Stimulated activated CD4-positive, alpha-beta T cell treated with anti-CD3 and anti-CD28 coated beads, Interleukin-12 subunit alpha, Interleukin-12 subunit beta, amount 100 ng/mL, for 48 hours (primary cell): ENCODE measurements at places on chromosomes 5 and 9.

DNA sequence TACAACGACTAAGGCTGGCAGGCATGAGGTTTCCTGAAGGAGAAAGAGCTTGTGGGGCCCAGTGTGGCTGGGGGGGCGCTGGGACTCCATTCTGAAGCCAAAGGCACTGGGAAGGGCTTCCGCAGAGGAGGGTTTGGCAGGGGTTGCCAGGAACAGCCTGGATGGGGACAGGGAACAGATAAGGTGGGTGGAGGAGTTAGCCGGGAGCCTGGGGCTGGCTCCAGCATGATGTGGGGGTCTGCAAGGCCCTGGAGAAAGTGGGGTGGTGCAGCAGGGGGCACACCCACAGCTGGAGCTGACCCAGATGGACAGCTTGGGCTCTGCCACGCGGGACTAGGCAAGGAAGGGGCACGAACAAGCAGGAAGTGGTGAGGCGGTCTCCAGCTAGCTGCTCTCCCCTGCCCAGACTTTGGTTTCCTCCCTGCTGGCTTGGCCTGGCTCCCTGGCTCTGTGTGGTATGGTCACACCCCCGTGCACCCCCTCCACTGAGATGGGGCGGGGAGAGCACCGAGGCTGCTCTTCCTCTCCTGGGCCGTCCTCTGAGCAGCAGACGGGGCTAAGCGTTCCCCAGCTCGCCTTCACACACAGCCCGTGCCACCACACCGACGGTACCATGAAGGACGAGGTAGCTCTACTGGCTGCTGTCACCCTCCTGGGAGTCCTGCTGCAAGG is at the start of gene LTC4S:
TSS of gene LTC4S (plus strand) at position 519 of the 672 bp plus-strand sequence. CDS start at position 614, 95 bp downstream.
- DNase-seq: no peak

- no peak for DNase-seq
These were observed 101.4 kb downstream of the TMEM167A start for GRCh38 chr5:82975812-82976211.

- no peak for DNase-seq
These were observed 29.6 kb upstream of the DTWD2 start for GRCh38 chr5:119017994-119018393.

DNA sequence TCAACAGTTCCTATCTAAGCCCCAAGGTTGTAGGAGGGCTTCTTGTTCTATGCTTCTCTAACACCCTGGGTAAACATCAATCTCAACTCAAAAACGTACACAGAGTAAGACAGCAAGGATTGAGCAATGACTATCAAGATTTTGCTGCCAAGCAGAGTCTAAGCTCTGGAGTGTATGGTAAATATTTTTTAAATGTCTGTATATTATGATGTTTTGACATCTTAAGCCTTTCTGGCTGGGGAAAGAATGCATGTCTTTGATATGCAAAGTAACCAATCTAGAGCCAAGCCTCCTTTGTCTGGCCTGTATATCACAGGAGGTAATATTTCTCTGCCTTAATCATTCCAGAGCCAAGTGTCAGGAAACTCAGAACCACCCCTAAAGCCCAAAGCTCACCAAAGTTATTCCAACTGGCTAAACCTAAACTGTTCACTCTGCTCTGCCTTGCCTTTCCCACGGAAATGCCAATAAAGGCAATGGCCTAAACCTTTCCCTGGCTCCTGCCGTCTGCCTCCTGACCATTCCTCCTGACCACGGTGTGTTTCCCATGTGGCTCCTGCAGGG is 45.2 kb downstream of the YIPF5 start:
- DNase-seq: no peak

DNA sequence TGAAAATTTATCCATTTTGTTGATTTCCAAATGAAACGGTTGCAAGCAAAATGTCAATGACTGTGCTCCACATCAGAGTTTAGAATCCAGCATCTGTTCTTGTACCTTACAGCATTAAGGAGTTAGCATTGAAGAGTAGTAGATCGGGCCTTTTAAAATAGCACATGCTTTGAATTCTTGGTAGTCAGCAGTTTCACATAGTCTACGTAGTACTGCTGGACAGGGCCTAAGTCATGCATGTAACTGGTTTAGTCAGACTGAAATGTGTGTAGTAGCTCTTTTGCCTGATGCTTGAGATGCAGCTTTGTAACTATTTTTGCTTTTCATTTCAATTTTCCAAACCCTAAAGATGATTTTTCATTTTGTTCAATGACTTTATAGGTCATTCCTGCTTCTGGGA is 19.8 kb downstream of the LECT2 start:
- DNase-seq: no peak

GRCh38 chr5:111259636-111260035 is 35.5 kb downstream of the CAMK4 start:
- DNase-seq: no peak

DNA sequence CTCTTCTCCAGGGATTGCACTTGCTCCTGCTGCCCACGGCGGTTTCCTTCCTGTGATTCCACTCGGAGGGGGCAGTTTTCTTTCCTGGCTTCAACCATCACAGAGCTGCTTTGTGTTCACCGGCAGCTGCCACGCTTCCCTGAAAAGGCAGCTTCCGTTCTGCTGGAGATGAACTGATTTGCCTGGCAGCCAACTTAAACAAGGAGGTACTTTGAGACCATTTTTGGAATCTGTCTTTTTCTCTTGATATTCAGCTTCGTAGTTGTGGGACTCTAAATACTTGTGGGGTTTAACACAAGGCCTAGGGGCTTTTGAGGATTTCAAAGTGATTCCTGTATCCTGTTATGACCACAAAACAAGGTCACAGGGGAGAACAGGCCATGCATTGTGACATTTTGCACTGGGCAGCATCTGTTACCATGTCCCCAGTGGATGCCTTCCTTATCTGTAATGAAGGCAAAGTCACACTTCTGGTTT is 192.0 kb downstream of the MTRR start:
- no peak for DNase-seq
